ENCODE measurements at places on chromosomes 5 and 9.

DNA sequence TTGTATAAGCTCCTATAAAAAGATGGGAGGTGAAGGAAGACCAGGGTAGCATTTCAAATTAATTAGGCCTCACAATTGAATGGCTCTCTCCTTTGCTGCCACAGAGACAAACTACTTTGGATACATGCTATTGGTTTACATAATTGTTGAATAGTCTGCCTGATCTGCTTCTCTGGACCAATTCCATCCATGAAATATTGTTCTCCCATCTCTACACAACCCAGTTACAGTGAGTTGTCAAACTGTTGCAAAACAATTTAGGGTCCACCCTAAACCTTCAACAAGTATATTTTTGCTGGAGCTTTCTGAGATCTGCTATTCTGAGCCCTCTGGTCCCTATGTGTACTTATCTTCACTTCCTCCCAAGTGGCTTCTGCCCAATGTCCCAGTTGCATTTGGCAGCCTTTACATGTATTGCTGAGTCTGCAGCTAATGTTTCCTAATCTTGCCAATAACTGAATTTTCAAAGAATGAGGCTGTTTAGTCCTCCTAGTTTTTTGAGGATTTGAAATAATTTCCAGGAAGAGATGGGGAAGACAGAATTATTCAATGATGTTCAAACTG lies 38.9 kb downstream of the AGTPBP1 start:
- no peak for DNase-seq

DNA sequence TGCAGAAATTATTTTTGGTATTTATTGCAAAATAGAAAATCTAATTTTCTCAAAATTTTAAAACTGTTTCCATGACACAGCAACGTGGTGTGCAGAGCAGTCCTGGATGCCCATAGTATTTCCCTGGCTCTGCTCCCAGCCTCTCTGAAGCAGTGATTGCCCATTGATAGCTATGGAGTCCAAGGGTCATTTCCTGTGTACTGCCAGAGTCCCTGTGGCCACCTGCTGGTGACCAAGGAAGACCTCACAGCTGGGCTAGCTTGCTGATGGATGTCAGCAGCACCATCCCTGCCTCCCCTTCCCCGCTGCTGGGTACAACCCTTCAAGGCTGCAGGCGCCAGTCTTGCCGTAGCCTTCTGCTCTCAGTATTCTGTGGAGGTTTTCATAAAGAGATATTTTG lies 184.1 kb downstream of the DIRAS2 start:
- DNase-seq = no peak

DNA sequence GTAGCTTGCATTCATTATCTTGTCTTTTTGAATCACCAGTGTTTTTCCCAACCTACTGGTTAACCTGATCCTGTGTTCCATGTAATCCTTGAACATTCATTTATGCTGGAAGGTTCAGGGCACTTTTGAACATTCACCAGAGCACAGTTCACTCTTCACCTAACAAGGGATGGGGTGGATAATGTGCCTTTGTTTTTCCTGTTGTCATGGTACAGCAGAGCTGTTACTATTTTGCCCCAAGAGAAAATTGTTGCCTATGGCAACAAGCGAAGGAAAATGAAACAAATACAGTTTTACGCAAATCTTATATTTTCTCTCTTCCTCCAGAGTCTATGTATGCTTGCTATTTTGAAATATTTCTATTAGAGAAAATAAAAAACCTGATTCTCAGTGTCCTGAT lies 60.3 kb upstream of the RIOK2 start:
- DNase-seq = no peak

GRCh38 chr5:2753452-2754420 lies 2.3 kb upstream of the IRX2 start:
- peak; percentile 52 for DNase-seq

DNA sequence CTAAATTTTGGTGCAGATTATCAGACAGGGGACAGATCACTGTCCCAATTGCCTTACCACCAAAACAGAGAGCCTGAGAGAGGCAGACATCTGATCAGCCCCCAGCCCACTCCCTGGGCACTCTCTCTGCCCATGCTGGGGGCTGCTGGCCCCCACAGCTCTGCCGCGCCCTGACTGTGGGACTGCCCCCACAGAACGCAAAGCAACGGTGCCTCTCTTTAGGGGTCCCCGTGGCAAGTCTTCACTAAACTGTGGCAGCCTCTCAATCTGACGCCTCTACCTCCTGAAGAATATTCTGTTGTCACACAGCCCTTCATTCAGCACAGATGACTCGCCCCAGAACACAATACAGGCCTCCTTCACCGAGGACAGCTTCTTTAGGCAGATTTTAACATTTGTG lies 197.4 kb downstream of the ERCC6L2 start:
- no peak for DNase-seq

DNA sequence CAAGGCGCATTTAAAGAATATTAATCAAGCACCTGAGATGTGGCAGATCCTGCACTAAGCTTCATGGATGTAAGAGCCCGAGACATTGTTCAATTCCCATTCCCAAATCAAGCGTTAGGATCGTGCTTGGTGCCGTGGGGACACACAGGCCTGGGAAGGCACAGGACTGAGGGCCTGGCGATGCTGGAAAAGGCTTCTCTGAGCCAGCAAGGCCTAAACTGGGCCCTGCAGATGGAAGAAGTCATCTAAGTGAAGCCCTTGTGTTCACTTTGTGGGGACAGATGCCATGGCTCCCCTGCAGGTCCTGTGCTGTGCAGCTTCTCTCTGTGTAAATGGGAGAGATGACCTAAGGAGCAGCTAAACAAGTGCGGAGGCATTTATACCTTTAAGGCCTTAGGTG lies 83.9 kb downstream of the LIFR start:
- DNase-seq = no peak

- DNase-seq = peak; percentile 61
These were observed 99.5 kb upstream of the LMX1B start for GRCh38 chr9:126514037-126514821.

GRCh38 chr5:96335873-96336272 lies 97.2 kb downstream of the PCSK1 start:
- DNase-seq = no peak

- no peak for DNase-seq
These were observed 17.9 kb downstream of the NDST1 start for GRCh38 chr5:150525781-150526180.

DNA sequence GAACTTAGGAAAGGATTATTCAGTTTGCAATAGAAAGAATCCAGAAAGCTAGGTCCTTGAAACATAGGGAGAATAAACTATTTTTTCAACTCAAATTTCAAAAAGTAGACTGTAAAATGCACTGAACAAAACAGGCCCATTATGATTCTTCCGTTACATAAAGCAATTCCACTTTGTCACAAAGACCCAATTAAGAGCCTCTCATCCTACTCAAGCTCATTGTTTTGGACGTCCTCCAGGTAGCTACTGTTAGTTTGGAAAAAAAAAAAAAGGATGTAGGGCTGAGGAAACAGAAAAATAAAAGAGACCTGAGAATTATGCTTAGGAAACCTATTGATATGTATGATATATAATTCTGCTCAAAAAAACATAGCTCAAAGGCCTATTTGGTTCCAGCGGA lies 74.0 kb downstream of the DIRAS2 start:
- DNase-seq = no peak

DNA sequence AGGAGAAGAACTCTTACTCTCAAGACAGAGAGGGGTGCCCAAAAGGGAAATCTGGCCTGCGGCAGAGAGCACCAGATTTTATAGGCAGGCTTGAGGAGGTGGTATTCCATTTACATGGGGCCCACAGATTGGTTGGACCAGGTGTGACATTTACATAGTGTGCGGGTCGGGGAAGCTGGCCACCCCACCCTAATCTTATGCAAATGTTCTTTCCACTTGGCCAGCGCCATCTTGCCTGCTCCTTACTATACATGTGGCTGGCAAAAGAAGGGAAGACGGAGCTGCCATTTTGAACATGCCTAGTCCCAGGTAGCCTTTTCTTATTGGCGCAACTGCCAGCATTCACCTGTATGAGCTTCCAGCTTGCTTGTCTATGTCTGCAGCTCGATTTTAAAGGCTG lies 34.8 kb downstream of the PLEKHG4B start:
- DNase-seq = no peak

GRCh38 chr9:69066955-69067354 lies 31.4 kb downstream of the FXN start:
- no peak for DNase-seq

GRCh38 chr5:1111241-1111726 lies 579 bp downstream of the SLC12A7 start:
- no peak for DNase-seq

DNA sequence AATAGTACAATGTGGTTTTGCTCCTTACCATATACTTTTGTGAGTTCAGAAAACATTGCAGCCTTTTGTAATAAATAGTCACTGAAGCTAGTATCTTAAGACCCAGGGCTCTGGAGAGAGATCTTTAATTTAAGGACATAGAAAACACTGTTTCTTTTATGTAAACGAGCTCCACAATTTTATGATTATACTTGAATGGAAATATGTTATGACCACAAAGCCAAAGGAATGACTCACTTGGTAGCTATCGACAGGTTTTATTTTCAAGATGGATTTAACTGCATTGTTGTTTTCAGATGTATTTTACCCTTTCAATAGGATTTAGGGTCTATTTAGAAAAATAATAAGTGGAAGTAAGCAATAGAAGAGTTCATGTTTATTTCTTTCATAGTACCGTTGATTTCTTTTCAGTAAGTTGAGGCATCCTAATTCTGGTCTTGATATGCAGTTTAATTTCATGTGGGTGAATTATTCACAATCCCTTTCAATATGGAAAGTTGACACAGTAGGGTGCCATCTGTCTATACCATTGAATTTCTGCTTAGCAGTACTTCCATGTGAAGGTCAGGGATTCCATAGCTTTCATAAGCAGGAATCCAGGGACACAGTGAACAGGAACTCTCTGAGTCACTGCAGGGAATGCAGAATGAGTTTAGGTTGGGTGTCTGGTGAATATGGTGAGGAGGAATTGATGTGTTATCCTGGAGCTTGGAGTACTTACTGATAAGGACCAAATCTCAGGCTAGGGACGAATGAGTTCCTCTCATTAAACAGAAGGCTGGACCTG lies 157.6 kb downstream of the CD180 start:
- peak; percentile 84 for DNase-seq
